ENCODE measurements at places on chromosomes 5 and 9. TPM values are rescaled to one million over a fixed set of nuclear protein-coding genes. Genes with fewer than 3 reads are reported as not detected.

DNA sequence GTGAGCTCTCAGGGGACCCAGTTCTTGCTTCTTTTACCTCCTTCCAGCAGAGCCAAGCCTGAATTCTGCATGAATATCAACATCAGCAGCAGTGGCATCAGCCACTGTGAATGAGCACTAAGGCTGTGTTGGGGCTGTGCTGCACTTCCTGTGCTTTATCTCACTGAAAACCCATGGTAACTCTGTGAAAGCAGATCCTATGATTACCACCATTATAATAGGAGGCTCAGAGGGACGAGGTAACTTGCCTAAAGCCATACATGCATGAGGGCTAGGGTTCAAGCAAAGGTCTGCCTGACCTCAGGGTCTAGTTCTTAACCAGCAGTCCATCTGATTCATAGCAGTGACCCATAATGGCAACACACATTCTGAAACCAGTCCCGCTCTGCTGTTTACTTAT is 60.5 kb upstream of the RAPGEF1 start:
- DNase-seq, result no peak

DNA sequence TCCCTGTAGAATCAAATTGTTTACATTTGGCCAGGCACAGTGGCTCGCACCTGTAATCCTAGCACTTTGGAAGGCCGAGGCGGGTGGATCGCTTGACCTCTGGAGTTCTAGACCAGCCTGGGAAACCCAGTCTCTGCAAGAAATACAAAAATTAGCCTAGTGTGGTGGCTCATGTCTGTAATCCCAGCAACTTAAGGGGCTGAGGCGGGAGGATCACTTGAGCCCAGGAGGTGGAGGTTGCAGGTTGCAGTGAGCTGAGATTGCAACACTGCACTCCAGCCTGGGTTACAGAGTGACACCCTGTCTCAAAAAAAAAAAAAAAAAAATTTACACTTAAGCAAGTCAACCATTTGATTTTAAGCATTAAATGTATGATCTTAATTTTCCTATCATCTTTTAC is 17.5 kb upstream of the IQGAP2 start:
- no peak for DNase-seq

DNA sequence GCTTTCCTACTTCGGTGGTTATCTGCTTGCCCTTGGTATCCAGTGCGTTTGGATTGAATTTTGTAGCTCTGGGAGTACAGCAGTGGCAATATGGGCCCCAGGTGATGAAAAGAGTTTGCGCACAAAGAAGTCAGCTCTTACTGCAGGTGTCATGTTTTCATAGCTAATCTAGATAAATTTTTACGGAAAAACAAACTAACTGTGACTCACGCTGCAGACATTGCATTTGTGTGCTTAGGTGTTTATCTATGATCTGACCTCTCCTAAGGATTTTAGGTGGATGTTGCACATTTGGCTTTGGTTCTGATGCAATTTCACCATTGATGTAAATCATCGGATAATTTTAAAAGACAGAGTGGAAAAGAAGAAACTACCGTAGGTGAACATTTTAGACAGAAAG is 92.1 kb downstream of the VCAN start:
- DNase-seq, result no peak

DNA sequence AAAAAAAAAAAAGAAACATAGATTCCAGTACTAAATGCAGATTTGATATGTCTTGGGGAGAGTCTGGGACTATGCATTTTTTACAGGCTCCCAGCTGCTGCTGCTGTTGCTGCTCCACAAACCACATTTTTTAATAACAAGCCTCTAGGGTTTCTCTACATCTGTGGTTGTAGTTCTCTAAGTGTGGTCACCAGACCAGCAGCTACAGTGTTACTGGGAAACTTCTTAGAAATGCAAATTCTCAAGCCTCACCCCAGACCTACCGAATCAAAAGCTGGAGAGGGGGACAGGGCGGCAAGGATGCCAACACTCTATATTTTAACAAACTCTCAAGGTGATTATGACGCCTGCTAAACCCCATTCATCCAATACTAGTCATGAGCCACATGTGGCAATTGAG is 293.4 kb upstream of the PTGER4 start:
- DNase-seq, result no peak

PAX5 gene
- total RNA-seq, result 3.0 TPM

SLC27A6 gene
- 0.54 TPM for total RNA-seq

FBLL1 gene
- 0.54 TPM for total RNA-seq

All from hematopoietic multipotent progenitor cell (in vitro differentiated cells).